ENCODE measurements at places on chromosomes 12 and 14.

DNA sequence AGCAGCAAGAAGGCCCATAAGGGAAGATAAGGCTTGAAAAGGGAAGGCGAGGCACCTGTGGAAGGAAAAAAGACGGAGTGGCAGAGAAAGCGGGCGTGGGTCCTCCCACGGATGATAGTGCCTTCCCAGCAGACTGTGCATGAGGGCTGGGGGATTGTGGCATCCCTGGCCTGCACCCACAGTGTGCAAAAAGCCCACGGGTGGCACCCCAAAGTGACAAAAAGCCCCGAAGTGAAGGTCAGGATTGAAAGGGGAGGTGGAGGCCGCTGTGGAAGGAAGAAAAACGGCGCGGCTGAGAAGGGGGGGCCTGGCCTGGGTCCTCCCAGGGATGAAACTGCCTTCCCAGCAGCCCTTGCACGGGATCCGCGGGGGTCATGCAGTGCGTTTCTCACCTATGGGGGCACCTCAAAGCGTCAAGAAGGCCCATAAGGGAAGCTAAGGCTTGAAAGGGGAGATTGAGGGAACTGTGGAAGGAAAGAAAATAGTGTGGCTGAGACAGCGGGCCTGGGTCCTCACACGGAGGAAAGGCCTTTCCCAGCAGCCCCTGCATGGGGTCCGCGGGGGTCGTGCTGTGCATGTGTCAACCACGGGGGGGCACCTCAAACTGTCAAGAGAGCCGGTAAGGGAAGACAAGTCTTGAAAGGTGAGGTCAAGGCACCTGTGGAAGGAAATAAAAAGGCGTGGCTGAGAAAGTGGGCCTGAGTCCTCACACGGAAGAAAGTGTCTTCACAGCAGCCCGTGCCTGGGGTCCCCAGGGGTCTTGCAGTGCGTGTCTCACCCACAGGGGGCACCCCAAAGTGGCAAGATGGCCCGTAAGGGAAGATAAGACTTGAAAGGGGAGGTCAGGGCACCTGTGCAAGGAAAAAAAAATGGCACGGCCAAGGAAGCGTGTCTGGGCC is 274.1 kb downstream of the ALG10 start:
- no peak for DNase-seq

- no peak for DNase-seq
Measured at GRCh38 chr12:49540229-49541139, 1.7 kb downstream of the KCNH3 start.

DNA sequence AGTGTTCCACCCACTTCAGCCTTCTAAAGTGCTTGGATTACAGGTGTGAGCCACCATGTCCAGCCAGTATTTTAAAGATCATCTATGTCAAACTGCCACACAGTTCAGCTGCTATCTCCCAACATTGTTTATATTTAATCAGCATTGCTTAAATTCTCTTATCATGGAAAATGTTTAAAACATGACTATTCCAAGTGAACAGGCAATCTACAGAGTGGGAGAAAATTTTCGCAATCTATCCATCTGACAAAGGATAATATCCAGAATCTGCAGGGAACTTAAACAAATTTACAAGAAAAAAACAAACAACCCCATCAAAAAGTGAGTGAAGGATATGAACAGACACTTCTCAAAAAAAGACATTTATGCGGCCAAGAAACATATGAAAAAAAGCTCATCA is 69.4 kb upstream of the NAV3 start:
- no peak for DNase-seq

DNA sequence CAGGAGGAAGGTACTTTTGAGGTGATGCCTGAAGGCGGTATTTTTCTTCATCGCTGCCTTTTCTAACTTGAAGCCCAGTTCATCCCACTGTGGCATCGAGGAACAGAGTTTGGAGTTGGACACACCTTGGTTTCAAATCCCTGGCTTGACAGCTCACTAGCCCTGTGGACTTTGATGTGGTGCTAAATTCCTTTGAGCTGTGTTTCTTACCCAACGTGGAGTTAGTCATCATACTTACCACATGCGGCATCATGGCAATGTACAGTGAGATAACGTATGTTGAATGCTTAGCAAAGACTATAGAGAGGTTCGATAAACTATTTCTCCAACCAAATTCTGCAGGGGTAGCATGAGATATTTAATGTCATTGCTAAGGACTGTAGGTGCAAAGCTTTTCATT is 3.4 kb downstream of the PLEKHG3 start:
- DNase-seq = no peak

- DNase-seq = no peak
Measured at GRCh38 chr14:56812364-56813141, 2.3 kb upstream of the OTX2 start.

GRCh38 chr12:64665514-64665913 is 55.2 kb downstream of the RASSF3 start:
- peak; percentile 48 for DNase-seq

GRCh38 chr14:63487724-63488123 is 55.5 kb downstream of the PPP2R5E start:
- DNase-seq = no peak

GRCh38 chr14:29092121-29092520 is 325.5 kb downstream of the FOXG1 start:
- no peak for DNase-seq

DNA sequence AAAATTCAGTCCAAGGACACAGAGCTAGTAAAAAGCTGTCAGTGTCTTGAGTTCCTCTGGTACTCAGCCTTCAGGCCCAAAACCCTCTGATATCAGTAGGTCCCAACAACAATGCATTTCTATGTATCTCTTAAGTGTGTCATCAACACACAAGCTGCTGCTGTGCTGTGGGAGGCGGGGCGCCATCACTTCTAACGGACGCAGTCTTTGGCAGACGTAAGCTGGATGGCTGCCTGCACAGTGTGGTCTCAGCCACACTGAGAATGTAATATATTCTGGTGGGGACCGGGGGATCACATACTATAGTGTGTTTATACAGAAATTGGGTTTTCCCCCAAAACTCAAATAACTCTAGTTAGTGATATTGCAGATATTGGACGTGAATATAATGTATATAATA is 123.9 kb downstream of the SUDS3 start:
- no peak for DNase-seq

DNA sequence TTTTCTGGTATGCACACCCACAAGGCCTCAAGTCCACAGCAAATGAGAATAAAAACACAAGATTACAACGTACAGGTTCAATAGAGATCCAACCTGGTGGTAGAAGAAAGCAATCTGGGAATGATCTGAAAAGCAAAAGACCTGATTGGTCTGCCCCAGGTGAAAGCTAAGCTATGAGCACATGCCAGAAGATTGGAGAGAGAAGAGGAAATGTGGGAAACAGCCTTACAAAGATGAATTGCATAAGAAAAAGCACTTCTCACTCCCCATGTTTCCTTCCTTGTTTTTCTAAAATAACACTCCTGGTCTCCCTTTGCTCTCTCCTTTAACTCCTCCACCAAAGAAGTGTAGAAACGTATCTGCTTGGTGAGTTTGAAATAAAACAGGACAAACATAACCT is 77.3 kb upstream of the ANO6 start:
- no peak for DNase-seq

- no peak for DNase-seq
Measured at GRCh38 chr12:42360747-42361403, 34.9 kb downstream of the PPHLN1 start.

GRCh38 chr12:98424726-98425401 is 90.5 kb upstream of the TMPO start:
- DNase-seq = peak; percentile 72

- DNase-seq = no peak
Measured at GRCh38 chr12:113167868-113168267, 17.4 kb downstream of the DDX54 start.

- no peak for DNase-seq
Measured at GRCh38 chr12:3458041-3458440, 33.0 kb upstream of the PRMT8 start.

DNA sequence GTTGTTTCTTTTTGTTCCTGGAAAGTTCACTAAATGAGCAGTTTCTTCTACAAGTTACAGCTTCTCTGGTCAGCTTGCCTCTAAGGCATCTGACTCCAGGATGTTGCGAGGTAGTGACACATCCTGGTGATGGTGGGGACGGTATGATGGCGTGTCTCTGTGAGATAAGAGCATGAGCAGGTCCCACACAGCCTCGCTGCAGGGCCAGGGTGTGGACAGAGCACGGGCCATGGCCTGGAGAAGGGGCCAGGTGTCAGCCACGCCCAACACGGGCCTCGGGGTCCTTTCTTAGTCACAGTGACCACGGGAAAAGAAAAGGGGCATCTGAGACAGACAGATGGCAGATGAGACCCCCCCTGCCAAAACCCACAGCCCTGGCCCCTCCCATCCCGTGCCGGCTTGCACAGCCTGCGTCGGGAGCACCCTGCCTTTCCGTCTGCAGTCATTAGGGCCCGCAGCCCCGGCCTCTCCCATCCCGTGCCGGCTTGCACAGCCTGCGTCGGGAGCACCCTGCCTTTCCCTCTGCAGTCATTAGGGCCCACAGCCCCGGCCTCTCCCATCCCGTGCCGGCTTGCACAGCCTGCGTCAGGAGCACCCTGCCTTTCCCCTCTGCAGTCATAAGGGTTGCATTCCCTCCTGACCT is 79.3 kb upstream of the DYNC1H1 start:
- no peak for DNase-seq

GRCh38 chr12:13229504-13229903 is 33.0 kb downstream of the EMP1 start:
- no peak for DNase-seq

GRCh38 chr12:123427036-123427769 is 9.3 kb downstream of the RILPL2 start:
- DNase-seq = peak; percentile 24

DNA sequence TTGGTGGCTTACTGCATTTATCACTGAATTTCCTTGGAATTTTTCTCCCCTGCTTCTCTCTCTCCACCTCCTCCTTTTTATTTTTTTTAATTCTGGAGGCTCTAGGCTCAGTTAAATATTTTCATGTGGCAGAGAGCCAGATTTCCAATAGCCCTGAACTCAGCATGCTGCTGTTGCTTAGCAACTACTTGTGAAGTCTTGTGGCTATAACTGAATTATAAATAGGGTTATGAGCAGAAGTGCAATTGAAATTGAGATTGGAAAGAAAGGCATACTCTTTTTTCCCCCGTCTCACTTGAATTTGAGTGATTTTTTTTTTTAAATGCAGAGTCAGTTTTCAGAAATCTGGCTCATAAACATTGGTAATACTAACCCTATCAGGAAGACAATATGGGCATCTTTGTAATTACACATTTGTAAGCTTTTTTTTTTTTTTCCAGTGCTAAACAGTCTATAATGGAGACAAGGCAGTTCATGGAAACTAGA is 38.3 kb downstream of the ATF7IP start:
- DNase-seq = no peak

- DNase-seq = no peak
Measured at GRCh38 chr14:26130690-26131089, 467.1 kb downstream of the NOVA1 start.

- DNase-seq = no peak
Measured at GRCh38 chr12:106801167-106801708, 26.8 kb downstream of the RIC8B start.

DNA sequence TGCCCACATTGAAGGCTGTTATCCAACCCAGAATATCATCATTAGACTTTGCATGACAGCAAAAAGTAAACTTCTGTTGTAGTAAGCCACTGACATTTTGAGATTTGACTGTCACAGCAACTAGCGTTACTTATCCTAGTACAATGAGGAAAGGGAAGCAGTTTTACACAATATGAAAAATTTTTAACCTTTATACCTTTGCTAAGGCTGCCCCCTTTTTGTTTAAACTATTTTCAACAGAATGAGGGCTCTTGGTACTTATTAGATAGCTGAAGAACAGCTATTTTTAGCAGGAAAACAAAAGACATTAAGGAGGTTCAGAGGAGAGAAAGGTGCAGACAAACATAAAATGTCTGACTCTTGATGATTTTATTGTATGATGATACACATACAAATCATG is 23.4 kb upstream of the TMX1 start:
- DNase-seq = no peak

DNA sequence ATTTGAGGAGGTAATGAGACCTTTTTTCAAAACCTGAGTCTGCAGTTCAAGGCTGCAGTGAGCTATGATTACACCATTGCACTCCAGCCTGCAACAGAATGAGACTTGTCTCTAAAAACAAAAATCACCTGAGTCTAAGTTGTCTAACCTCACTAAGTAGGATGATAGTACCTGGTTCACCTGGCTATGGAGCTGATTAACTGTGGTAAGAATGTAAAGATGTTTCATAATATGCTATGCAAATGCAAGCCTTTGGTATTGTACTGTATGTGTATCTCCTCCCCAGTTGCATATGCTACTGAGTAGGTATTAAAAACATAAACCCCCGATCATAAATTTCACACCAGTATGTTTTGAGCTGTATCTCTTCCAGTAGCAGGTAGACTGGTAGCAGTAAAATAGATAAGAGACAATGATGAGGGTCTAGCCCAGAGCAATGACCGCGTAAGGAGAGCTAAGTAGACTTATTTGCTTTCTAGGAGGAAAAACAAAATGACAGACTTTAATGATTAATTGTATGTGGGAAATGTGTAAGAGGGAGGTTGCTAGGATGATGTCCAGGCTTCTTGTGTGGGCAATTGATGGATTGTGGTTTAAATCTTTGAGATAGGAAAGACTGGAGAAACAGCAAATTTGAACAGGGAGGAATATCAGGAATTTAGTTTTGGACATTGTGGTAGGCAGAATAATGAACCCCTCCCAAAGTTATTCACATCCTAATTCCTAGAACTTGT is 41.6 kb upstream of the EGLN3 start:
- no peak for DNase-seq

DNA sequence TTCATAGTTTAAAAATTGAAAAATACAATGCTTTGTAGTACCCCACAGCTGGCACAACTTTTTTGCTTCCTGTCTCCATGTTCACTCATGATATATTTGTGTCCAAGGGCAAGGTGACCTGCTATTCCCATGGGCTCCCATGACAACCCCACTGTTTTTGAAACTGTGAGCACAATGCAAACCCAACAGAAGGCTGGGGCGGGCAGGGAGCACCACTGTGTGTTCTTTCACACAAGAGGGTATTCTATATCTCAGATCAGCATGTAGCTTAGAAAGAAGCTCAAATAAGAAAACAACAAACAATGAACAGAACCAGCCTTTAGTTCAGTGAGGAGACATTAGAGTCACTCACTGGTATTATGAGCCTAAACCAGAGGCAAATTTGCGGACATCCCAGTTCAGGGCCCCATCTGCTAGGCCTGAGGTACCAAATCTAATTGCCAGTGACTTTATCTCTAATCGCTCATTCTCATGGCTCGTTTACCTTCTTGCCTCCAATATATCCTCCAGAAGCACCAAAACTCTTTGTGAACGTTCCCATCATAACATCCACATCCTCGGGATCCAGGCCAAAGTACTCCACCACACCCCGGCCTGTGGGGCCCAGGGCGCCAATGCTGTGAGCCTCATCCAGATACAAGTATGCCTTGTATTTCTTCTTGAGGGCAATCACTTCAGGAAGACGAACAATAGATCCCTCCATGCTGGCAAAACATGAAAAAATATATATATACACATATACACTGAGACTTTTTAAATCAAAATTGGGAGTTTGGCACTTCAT is 56.4 kb upstream of the ISM2 start:
- no peak for DNase-seq

DNA sequence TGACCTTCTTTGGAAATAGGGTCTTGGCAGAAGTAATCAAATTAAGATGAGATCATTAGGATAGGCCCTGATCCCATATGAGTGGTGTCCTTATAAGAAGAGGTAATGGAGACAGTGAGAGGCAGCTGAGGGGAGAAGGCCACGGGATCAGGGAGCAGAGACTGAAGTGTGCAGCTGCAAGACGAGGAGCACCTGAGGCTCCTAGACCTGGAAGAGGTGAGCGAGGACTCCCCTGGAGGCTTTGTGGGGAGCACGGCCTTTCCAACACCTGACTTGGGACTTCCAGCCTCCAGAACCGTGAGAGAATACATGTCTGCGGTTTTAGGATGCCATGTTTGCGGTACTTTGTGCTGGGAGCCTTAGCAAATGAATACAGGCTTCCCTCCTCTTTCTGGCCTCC is 37.5 kb downstream of the LRTM2 start:
- no peak for DNase-seq
